Mesothelial cell of epicardium (in vitro differentiated cells): ENCODE measurements at places on chromosomes 1 and 21.

GRCh38 chr1:156667610-156667967, 9.6 kb downstream of the NES start:
- no peak for DNase-seq

DNA sequence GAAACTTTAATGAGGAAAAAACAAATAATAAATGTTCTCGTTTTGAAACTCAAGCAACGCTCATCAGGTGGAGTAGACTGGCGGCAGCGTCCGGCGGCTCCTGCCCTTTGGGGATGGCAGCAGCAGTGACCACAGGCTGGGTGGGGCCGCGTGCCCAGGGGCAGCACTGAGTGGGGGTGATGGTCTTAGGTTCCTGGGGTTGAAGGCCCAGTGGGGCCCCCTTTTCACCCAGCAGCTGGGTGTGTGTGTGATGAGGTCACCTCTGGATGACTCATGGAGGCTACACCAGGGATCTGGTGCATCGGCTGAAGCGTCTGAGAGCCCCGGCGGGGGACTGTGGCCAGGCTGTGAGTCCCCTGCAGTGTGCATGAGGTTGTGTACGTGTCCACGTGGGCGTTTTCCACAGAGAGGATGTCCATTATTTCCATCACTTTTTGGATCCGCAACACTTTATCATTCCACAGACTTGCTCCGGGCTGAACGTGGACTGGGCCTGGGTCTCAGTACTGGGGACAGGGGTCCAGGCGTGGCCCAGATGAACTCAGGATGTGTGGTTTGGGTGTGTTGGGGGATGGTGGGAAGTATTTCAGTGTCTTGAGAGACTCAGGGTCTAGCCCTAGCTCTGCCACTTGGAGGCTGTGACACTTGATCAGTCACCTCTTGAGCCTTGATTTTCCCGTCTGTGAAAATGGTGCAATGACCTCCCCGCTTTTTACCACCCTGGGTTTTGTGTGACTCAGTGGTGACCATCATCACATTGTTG, 25.6 kb downstream of the LDLRAP1 start:
- no peak for DNase-seq

- no peak for DNase-seq
Observed at GRCh38 chr1:166785987-166786386, 53.3 kb upstream of the POGK start.

- DNase-seq, result peak; percentile 47
Observed at GRCh38 chr1:31705080-31705866, 1.5 kb upstream of the COL16A1 start.

GRCh38 chr1:182340233-182341058, 51.1 kb downstream of the GLUL start:
- DNase-seq, result no peak

DNA sequence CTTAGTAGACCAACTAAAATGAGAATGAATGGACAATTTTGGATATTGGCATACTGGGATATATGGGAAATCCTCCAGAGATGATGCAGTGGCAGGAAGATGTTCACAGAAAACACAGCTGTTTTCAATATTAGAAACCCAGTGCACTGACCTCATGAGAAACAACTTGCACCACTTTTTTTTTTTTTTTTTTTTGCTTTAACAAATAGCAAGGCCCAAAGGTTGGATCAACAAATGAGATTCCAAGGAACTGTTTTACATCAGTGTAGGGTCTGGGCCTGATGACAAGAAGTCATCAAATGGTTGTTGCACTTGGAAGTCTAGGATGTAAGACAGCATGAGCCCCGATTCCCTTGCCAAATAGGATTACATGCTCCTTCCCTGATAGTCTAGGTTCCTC, 110.7 kb downstream of the SLC25A24 start:
- DNase-seq, result no peak

GRCh38 chr1:200183637-200184036, 156.1 kb downstream of the NR5A2 start:
- DNase-seq, result no peak

DNA sequence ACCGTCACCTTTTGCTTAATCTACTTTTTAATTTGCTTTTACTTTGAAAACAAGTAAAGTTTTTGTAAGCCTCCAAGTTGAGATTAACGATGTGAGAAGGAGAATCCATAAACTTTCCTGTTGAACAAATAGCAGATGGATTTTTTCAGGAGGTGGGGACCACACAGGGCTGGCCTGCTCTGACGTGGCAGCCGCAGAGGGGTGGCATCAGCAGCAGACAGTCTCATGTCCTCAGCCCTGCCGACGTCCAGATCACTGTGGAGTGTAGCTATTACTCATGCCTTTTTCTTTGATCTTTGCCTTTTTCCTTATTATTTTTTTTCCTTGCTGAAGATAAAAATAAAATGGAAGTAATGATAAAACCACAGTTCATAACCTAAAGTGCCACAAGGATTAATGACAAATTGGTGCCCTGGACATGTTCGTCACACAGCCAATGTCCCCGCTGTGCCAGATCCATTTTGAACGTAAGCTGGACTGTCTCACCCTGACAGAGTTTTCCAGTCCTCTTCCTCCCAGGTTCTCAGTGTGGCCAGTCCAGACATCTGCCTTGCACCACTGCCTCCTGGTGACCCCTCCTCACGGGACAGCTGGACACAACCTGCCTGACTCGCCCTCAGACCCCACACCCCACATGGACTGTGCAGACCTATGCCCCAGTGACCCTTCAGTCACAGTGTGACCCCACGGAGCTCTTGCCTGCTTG, 15.4 kb upstream of the ZBTB21 start:
- no peak for DNase-seq

DNA sequence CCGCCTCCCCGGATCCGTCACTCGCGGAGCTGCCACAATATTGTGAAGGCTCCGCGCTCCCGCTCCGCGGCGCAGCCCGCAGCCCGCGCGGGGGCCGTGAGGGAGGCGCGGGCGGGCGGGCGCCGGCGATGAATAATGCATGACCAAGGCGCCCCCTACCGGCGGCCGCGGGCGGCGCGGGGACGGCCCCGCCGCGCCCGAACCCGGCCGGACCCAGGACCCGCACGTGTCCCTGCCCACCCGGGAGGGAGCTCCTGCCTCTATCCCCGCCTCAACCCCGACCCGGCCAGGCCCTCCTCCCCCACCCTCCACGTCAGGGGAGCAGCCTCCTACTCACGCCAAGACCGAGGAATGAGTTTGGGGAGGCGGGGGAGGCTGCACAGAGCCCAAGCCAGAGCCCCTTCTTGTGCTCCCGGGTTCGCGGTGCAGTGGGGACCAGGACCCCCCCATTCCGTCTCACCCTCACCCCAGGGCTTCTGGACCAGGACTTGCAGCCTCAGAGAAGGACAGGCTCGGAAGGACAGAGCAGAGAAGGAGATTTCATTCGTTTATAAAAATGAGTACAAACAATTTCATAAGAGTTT, 70.8 kb upstream of the CASZ1 start:
- DNase-seq, result peak; percentile 74

DNA sequence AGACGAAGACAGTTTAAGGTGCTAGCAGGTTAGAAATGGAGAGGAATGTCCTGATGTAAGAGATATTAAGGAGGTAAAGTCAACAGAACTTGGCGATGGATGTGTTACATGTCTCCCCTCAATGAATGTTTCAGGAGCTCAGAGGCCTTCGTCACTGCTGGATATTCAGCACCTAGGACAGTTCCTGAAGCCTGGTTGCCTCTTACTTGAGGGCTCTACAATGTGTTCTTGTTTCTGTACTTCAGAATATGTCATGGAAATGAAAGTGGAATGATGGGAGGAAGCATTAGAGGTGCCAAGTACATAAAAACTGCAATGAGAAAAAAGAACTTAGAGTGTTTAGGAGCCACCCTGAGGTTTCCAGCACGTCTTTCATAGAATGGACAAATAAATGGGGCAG, 17.7 kb downstream of the TNR start:
- DNase-seq, result no peak

GRCh38 chr1:96845464-96845863, 123.9 kb downstream of the PTBP2 start:
- DNase-seq, result no peak

DNA sequence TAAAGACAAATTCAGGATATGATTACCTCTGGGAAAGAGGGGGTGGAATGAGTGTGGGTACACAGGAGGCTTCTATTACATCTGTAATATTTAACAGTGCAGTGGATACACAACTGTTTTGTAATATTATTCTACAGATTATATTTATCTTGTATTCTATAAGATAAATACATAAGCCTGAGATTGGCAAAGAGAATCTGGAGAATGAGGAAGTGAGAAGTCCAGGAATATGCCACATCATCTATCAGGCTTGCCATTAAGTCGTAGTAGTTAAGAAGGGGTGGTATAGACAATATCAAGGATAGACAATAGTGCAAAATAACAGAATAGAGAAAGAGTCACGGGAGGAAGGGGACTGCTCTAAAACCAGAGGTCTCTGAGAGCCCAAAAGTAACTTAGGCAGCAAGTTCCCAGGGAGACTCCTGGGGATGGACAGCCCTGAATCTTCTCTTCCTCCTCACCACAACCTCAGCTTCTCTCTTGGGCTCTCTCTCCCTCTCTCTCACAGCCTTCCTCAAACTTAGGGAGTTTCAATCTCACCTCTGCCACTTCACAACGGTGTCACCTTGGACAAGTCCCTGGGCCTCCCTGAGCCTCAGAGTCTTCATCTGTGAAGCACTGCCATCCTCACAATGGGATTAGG, 14.0 kb upstream of the PTAFR start:
- no peak for DNase-seq

GRCh38 chr1:8537991-8538390, 220.1 kb downstream of the SLC45A1 start:
- DNase-seq, result no peak

GRCh38 chr1:216765346-216766300, 42.4 kb upstream of the ESRRG start:
- DNase-seq, result no peak

GRCh38 chr1:224459966-224460365, 25.4 kb upstream of the WDR26 start:
- DNase-seq, result no peak

- DNase-seq, result no peak
Observed at GRCh38 chr1:109259674-109260557, 10.6 kb downstream of the CELSR2 start.

- no peak for DNase-seq
Observed at GRCh38 chr1:55718758-55719671, 503.9 kb upstream of the USP24 start.

DNA sequence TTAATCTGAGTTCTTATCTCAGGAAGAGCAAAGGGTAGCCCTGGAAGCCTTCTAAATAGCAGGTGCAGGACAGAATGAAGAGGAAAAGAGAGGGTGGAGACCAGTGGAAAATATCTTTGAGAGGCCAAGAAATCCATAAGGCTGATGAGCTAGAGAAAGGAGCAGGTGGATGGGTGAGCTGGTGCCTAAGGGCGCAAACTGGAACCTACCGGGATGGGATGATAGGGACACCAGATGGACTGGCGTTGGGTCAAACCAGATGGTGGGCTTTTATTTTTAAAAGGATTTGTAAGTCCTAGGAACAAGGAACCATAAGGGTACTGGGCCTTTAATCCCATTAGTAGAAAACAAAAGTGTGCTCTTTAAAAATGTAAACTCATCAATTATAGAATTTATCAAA, 59.7 kb downstream of the RGL1 start:
- no peak for DNase-seq

DNA sequence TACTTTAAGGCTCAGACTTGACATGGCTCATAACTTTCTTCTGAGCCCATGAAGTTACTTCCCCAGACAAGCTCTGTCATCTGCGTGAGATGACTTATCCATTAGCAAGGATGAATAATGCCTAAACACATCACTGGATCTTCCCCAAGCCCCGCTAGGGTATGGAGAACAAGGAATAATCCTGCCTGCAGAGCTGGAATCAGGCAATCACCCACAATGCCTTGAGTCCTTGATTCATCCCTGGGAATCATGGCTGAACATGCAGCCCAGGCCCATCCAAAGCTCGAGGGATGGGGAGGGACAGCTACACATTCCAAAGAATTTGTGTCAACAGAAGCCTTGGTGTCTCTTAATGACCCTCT, 131.7 kb downstream of the PSMG1 start:
- no peak for DNase-seq

- no peak for DNase-seq
Observed at GRCh38 chr1:29043274-29043965, 80.3 kb downstream of the TMEM200B start.

DNA sequence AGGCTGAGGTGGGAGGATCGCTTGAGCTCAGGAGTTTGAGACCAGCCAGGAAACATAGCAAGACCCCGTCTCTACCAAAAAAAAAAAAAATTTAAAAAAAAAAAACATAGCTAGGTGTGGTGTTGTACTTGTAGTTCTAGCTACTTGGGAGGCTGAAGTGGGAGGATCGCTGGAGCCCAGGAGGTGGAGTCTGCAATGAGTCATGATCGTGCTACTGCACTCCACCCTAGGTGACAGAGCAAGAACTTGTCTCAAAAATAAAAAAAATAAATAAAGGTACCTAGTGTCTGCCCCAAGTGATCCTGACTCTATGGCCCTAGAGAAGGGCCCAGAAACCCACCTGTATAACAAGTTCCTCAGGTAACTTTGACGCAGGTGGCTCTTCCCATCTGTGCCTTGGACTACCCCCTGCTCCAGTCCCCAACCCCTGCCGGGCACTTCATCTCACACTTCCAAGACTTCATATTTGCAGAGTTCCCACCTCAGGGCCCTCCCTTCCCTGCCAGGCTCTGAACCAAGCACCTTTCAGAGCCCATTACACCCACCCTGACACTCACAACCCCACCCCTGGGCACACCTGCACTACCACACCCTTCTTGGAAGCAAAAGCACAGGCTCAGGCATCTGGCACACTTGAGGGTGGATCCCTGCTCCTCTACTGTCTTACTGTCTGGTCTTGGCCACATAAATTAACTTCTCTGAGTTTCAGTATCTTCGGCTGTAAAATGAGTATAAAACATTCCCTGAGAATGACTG, 80.2 kb upstream of the KLHDC7A start:
- DNase-seq, result no peak

GRCh38 chr1:115060501-115060900, 28.8 kb downstream of the TSPAN2 start:
- no peak for DNase-seq

DNA sequence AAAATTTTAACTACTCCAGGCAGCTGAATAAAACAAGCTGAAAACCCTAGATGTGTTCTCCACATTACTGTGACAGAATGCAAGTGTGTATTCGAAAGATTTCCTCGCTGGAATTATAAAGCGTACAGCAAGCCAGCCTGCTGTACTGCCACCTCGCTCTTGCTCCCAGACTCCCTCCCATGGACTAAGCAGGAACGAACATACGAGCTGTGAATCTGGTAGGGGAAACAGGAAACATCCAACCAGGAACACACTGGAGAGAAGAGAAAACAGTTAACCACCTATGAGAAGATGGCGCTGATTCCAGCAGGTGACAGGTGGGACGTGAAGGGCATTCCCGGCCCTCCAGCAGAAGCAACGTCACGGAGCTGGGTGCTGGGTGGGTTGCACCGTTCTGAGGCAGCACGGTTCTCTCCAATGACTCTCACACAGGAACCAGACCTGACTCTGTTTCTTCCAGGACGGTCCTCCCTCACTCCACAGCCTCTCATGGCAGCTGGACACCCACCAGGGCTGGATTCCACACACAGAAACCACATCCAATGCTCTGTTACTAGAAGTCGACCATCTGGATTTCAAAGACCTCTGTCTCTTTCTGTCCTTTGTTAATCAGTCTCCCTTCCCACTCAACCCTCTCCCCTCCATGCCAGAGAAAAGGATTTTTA, 219.2 kb downstream of the RERE start:
- DNase-seq, result no peak
